A673 (cell line): ENCODE measurements at places on chromosomes 12 and 14. TPM values are rescaled to one million over a fixed set of nuclear protein-coding genes. Genes with fewer than 3 reads are reported as not detected.

GRCh38 chr12:65666876-65667275, 157.4 kb upstream of the HMGA2 start:
- H3K27ac ChIP-seq: no peak overlapping the region
- no peaks in the 10 kb centered on the region for H3K4me1 ChIP-seq
- no peaks in the 10 kb centered on the region for H3K36me3 ChIP-seq
- H3K4me3 ChIP-seq: no peak overlapping the region
- DNase-seq: no peak
- no peaks in the 10 kb centered on the region for H3K27me3 ChIP-seq

GRCh38 chr12:124658806-124659402, 91.5 kb upstream of the NCOR2 start:
- H3K4me3 ChIP-seq: no peak overlapping the region
- no peak overlapping the region for H3K27ac ChIP-seq
- peaks cover 12% of the 10 kb centered on the region for H3K4me1 ChIP-seq
- DNase-seq: no peak
- no peaks in the 10 kb centered on the region for H3K36me3 ChIP-seq

- DNase-seq: no peak
- no peak overlapping the region for H3K27ac ChIP-seq
- H3K27me3 ChIP-seq: no peaks in the 10 kb centered on the region
Measured at GRCh38 chr12:113251404-113252070, 30.3 kb downstream of the TPCN1 start.

GRCh38 chr12:121711361-121712189, 977 bp upstream of the TMEM120B start:
- H3K4me3 ChIP-seq: peak overlapping the region; percentile 99
- peak overlapping the region; percentile 82 for H3K27ac ChIP-seq
- no peaks in the 10 kb centered on the region for H3K4me1 ChIP-seq
- DNase-seq: no peak

DNA sequence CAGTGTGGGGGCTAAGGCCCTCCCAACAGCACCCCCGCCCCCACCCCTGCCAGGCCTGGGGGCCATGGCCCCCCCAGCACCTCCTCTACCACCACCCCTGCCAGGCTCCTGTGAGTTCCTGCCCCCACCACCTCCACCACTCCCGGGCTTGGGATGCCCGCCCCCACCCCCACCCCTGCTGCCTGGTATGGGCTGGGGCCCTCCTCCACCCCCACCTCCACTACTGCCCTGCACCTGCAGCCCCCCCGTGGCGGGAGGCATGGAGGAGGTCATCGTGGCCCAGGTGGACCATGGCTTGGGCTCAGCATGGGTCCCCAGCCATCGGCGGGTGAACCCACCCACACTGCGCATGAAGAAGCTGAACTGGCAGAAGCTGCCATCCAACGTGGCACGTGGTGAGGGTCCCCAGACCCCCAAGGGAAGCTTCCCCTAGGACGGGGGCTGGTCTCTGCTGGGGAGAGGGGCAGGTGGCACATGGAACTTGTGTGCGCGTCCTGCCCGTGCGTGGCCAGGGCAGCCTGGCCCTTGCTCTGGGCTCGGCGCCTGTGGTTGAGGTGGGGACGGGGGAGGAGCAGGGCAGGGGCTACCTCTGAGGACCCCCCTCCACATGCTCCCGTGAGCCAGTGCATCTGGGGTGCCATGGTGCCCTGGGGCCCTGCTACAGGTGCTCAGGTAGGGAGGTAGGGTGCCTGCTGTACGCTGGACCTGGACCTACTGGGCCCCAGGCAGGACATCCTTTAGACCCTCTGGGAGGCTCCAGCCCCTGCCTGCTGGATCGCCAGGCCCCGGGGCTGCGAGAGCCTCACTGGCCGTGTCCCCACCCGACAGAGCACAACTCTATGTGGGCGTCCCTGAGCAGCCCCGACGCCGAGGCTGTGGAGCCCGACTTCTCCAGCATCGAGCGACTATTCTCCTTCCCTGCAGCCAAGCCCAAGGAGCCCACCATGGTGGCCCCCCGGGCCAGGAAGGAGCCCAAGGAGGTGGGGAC, 16.1 kb upstream of the ADSS1 start:
- DNase-seq: peak; percentile 29
- H3K4me1 ChIP-seq: no peaks in the 10 kb centered on the region
- H3K36me3 ChIP-seq: peaks cover 39% of the 10 kb centered on the region
- H3K27me3 ChIP-seq: no peaks in the 10 kb centered on the region

DNA sequence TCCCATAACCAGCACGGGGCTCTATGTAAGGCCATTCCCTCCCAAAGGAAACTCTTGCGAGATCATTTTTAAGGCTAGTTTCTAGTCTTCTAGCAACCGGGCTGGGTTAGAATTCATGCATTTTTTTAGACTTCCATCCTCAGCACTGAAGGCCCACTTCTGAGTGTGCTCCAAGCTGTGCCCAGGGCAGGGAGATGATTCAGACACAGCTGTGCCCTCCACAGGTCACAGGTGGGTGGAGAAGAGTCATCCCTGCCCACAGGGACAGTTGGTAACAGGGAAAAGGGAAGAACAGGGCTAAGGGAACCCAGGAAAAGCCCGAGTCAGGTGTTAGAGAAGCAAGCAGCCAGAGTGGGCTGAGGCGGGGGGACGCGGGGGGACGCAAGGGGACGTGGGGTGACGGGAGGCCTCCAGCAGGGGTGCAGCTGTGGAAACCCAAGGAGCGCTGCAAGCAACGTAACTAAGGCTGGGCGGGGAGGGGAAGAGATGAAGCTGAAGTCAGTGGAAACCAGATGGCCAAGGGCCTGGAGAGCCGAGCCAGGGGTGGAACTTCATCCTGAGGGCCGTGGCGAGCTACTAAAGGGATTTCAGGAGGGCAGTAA, 27.2 kb upstream of the PPP2R5C start:
- H3K36me3 ChIP-seq: no peaks in the 10 kb centered on the region
- H3K4me1 ChIP-seq: peaks cover 12% of the 10 kb centered on the region
- H3K27ac ChIP-seq: no peak overlapping the region
- H3K4me3 ChIP-seq: no peak overlapping the region
- no peak for DNase-seq

DNA sequence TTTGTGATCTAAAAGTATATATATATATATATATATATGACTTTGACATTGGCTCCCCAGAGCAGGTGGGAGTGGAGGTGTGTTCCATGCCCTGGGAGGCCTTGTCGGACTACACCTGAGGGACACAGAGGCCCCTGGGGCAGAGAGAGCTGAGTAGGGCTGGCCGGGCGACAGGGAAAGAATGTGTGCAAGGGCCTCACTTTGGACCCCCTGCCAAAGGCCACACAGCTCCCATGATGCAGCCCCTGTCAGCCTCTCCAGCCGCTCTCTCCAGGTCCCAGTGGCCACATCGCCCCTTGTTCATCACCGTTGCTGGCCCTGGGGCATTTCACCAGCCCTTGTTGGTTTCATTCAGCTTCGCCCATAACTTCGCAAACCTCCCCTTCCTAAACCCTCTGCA, 123.9 kb downstream of the BCL11B start:
- H3K4me3 ChIP-seq: no peak overlapping the region
- H3K27ac ChIP-seq: no peak overlapping the region
- no peaks in the 10 kb centered on the region for H3K36me3 ChIP-seq
- DNase-seq: no peak

GRCh38 chr14:83873669-83874068, 1656.3 kb upstream of the FLRT2 start:
- H3K4me3 ChIP-seq: no peak overlapping the region
- H3K4me1 ChIP-seq: no peaks in the 10 kb centered on the region
- DNase-seq: no peak

DNA sequence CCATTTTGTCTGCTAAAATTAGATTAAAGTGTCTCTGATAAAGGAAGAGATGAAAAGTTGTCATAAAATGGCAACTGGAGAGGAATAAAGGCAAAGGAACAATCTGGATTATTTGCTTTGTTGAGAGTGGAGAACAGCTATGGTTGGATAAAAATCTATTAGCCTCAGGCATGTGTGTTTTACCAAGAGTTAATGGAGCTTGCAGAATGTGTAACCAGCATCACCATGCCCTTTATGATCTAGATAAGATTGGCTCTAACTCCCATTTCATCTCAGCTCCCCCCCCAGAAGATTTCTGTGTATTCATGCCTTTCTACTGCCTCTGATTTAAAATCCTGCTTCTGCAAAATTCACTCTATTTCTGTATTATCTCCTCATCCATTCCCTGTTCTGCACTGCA, 93.8 kb downstream of the GALC start:
- H3K4me1 ChIP-seq: no peaks in the 10 kb centered on the region
- no peak for DNase-seq
- no peak overlapping the region for H3K4me3 ChIP-seq
- no peaks in the 10 kb centered on the region for H3K36me3 ChIP-seq
- no peak overlapping the region for H3K27ac ChIP-seq

Gene TAS2R9
- not detected in 2 replicates for total RNA-seq

Gene BBOF1
- total RNA-seq: 1.6 and 3.2 TPM in 2 replicates

Gene IL31
- total RNA-seq: not detected in 2 replicates

Gene SCN8A
- total RNA-seq: 5.4 and 5.5 TPM in 2 replicates

Gene B4GALNT3
- 19.4 and 20.2 TPM in 2 replicates for total RNA-seq
